HFFc6 (cell line): ENCODE measurements at places on chromosomes 1 and 21. TPM values are rescaled to one million over a fixed set of nuclear protein-coding genes. Genes with fewer than 3 reads are reported as not detected.

DNA sequence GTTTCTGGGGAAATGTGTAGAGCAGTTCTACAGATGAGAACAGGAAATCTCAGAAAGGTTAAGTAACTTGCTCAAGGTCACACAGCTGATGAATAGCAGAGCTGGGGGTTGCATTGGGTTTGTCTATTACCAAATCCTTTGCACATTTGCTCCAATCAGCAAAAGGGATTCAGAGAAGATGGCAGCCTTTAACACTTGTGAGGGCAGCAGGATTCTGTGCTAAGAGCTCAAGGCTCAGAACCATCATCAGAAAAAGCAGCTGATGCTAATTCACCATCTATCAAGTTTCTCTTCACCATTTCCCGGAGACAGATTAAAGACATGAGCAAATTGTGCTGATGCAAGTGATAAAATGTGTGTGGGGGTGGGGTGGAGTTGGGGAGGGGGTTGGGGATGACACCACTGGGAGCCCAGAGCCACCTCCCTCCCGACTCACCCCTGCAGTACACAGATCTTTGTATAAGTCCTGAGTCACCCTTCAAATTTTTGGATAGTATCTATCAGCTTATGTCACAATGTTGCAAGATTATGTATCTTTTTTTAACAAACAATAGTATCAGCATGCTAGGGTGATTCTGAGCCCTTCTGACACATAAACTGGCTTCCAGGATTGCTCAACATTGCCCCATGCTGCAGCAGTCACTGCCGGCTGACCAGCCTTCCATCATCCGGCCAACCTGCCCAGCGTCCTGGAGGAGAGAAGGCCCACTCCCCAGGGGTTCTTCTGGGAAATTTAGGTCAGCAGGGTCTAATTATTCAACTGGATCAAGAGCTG lies 2.8 kb upstream of the SPSB1 start:
- DNase-seq: peak; percentile 88

Gene SFN
- 0.19 to 0.27 TPM (median 0.24 TPM) in 3 replicates for total RNA-seq

DNA sequence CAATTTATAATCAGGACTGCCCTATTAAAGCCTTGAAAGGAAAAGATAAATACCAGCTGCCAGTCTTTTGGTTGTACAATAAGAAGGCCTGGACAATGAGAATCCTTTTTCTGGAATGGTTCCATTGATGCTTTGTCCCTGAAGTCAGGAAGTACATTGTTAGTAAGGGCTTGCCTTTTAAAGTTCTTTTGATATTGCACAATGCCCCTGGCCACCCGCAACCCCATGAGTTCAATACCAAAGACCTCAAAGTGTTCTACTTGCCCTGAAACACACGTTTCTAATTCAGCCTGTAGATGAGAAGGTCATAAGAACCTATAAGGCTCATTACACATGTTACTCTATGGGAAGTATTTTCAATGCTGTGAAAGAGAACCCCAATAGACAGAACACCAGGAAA lies 112.1 kb downstream of the OLFM3 start:
- DNase-seq: no peak

DNA sequence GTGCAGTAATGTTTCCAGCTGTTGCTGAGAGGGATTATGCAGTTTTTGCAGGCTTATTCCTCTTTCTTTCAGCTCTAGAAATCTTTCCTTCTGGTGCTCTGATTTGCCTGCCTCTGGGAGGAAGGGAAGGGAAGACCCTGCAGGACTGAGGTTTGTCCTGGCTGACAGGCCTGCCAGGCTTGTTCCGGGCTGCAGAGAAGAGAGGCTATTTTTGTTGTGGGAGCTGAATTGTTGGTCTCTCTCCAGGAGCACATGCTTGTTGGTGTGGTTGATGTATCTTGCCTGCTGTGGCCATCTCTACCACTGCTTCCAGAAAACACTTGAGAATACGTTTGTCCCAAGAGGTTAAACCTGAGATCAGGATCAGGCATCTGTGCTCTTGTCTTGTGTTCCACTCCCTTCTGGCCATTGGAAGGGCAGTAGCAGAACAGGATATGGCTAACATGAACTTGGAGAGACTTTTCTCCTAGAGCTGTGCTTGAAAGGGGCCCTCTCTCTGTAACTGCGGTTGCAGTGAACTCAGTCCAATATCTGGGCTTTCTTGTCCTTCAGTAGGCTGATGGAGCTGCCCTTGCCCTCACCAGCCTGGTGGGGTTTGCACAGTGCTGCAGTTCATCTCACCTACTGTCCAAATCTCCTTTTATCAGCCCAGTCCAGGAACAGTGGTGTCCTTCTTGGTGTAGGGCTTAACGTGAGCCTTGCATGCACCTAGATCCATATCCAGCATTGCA lies 21.5 kb upstream of the SLC25A34 start:
- peak; percentile 13 for DNase-seq

GRCh38 chr1:220224611-220225124 lies 47.6 kb downstream of the RAB3GAP2 start:
- DNase-seq: no peak

- DNase-seq: peak; percentile 80
These were observed 1.0 kb downstream of the TMEM200B start for GRCh38 chr1:29122682-29123052.

- no peak for DNase-seq
These were observed 57.9 kb downstream of the MRPL37 start for GRCh38 chr1:54257876-54258275.

GRCh38 chr1:231743966-231744365 lies 117.4 kb downstream of the DISC1 start:
- DNase-seq: no peak

Gene SPAG17
- total RNA-seq: not detected in 3 replicates

DNA sequence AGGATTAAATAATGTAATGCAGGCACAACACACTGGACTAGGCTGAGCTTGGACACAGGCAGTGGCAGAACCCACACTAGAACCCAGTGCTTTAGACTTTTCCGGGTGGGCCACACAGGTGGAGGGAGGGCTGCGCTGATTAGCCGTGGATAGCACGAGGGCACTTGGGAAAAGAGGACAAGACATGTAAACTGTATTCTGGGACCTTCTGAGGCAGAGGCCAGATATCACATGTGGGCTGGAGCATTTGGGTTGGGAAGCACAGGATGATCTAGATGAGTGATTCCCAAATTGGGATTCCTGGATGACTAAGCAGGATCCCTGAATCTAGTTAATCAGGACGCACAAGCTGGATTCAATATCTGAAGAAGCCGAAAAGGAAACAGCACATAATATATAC lies 20.3 kb upstream of the A3GALT2 start:
- no peak for DNase-seq

Gene FAM151A
- not detected in 3 replicates for total RNA-seq

- no peak for DNase-seq
These were observed 738 bp downstream of the CAMK1G start for GRCh38 chr1:209584231-209584672.

GRCh38 chr1:1939296-1940122 lies 20.4 kb upstream of the TMEM52 start:
- no peak for DNase-seq

Gene G0S2
- total RNA-seq: 1.7 to 2.5 TPM (median 2.2 TPM) in 3 replicates

Gene WDR3
- total RNA-seq: 28.9 to 41.3 TPM (median 34.9 TPM) in 3 replicates

DNA sequence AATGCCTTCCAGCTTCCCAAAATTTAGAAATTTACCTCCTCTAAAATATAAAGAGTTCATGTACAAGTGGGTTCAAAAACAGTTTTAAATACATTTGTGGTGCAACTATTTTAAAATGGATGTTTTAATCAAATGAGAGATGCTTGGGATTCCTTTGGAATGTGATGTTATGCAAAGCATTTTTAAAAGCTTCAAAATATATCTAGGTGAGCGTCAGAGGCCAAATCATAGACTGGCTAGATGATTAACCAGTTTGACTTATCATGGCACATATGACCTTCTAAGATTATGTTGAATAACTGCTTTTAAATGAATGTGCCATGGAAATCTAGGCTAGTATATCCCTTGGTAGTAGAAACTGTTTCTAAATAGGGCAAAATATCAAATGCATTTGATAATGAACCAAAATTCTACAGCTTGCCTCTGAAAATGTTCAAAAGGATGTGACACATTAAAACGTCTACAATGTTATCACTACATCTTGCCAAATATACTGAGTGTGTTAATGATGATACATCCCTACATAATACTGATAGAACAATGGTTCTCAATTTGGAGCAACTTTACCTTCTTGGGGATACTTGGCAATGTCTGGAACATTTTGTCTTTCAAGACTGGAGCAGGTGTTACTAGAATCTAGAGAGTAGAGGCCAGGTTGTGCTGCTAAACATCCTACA lies 650.9 kb upstream of the ADGRL2 start:
- DNase-seq: no peak

GRCh38 chr1:228987736-228988506 lies 252.6 kb downstream of the RHOU start:
- DNase-seq: no peak

Gene A3GALT2
- not detected in 3 replicates for total RNA-seq

Gene KRTAP20-3
- total RNA-seq: not detected in 3 replicates

- DNase-seq: no peak
These were observed 190.0 kb upstream of the VAMP3 start for GRCh38 chr1:7580923-7581753.

Gene LCE4A
- 0.29 to 0.56 TPM in 2 of 3 replicates, not detected in the other for total RNA-seq

GRCh38 chr1:94925004-94925403 lies 1.9 kb downstream of the CNN3 start:
- no peak for DNase-seq

Gene RNU1-4
- 1,382 and 2,394 TPM in 2 replicates for total RNA-seq

DNA sequence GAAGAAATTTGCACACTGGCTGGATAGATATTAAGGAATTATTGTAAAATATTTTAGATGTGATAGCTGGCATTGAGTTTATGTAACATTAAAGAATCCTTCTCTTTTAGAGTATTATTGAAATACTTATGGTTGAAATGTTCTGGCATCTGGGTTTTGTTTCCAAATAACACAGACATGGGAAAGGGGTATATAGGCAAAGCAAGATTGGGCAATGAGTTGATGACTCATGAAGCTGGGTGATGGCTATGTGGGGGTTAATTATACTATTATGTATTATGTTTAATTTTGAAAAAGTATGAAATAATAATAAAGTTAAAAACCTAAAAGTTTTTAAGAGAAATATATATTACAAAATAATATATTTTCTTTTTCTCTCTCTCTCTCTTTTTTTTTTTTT lies 12.5 kb upstream of the PTPN14 start:
- no peak for DNase-seq

DNA sequence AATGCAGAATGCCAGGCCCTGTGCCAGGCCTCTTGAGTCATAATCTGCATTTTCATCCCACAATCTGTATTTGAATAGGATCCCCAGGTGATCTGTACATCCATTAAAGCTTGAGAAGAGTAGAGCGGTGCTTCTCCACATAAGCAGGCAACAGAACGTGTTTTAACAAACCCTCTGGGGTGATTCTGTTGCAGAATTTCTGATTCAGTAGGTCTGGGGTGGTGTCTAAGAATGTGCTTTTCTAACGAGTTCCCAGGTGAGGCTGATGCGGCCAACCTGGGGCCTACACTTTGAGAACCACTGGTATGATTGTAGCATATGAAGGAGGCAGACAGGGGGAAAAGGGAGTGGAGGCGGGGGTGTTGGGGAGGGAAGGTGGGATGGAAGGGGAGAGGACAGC lies 78.4 kb upstream of the POU3F1 start:
- DNase-seq: no peak

DNA sequence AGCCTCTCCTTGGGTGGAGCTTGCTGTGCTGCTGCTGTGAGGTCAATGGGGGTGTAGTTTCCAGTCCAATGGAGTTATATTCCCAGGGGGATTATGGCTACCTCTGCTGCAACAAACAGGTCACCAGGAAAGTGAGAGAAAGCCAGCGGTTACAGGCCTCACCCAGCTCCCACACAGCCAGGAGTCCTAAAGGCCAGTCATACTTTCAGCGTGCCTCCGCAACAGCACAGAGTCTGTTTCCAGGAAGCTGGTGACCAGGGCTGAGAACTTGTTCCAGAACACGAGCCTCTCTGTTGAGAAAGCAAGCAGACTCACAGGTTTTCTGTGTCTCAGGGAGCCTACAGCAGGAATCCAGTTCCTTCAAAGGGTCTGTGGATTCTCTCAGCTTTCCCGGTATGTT lies 17.3 kb upstream of the OR2M5 start:
- no peak for DNase-seq

DNA sequence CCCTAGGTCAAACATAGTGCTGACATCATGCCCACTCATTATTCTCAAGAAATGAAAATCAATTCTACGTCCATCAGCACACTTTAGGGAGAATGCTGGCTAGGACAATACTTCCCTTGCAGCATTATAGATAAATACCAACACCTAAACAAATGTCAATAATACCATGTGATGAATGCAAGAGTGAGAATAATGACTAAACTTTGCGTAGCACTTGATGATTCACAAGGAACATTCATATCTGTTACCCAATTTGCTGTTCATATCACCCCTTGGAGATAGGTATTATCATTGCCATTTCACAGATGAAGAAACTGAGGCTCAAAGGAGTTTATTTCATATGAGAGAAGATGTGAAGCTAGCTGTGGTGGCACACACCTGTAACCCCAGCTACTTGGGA lies 24.8 kb upstream of the EPS15 start:
- DNase-seq: no peak

DNA sequence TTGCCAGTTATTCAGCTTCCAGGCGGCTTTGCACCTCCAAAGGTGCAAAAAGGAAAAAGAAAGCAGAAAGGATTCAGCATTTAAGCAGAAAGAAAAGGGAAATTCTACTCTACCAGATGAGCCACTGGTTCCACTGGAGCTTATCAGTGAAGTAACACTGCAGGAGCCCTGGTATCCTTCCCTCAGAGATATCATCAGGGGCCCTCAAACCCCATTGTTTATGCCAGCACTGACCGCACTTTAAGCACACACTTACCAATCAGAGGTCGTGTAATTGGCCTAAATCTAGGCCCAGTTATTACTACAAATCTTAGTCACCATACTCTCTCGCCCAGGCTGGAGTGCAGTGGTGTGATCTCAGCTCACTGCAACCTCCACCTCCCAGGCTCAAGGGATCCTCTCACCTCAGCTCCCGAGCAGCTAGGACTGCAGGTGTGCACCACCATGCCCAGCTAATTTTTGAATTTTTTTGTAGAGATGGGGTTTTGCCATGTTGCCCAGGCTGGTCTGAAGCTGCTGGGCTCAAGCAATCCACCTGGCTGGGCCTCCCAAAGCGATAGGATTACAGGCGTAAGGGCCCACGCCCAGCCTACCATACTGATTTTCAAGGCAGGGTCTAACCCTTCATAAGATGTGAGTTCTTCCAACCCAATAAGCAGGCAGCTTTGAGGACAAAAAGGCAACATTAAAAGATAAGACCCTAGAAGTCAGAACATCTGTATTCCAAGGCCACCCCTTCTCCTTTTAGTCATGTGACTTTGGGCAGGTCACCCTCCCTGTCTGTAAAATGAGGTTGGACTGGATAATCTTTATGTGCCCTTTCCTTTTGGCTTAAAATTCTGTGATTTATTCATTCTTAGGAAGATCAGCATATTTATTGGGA lies 125.3 kb downstream of the SYT2 start:
- DNase-seq: no peak

DNA sequence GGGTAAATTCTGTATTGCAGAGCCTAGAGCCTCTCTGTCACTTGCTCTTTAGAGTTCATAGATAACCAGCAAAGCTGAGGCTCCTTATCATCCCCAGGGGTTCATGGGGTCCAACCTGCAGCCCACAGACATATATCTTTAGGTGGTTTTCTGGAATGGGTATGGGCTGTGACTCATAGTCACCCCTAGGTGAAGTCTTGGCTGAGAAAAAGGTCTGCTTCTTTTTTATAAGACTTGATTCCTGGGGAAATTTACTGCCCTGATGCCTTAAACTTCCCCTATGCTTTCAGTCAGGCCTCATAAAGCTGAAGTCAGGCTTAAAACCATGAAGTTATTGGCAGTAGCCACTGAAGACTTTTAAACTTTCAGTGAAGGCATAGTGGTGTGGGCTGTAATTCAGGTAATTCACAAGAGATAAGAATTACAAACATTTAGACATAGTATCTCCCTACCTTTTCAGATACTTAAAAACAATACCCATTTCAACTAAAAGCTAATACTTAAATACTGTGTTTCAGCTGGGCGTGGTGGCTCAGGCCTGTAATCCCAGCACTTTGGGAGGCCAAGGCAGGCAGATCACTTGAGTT lies 46.8 kb downstream of the MACO1 start:
- DNase-seq: no peak

Gene MROH7
- not detected in 3 replicates for total RNA-seq
